ENCODE measurements at places on chromosomes 2 and 18.

GRCh38 chr2:57437077-57437476 lies 609.5 kb upstream of the VRK2 start:
- no peak for DNase-seq

DNA sequence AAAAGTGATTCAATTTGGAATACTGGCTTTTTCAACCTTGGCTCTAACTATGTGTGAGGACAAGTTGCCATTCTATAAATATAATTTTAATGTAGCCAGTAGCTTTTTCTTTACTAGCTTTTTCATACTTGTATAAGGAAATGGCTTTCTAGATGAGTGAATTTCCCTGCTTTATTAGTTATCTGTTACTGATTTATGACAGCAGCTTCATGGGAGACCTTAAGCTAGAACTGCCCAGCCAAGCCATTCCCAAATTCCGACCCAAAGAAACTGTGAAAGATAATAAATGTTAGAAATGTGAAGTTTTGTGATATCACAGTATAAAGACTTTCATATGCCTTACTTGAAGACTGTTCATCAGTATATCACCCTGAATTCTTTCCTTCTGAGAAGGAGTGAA lies 32.3 kb downstream of the BABAM2 start:
- no peak for DNase-seq

DNA sequence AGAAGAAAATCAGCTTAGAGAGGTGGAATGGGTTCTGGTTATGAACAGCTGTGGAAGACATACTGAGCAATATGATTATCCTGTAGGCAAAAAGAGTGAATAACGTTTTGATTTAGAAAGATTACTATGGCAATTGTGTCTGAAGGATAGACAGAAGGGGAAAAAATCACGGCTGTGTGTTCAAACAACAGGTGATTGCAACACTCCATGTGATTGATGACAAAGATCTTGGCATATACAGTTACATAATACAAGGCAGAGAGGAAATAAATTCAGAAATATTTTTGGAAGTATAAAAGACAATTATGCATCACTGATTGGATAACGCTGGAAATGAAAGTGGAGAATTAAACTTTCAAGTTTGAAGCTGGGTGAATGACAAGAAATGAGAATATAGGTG lies 58.5 kb upstream of the KCNJ3 start:
- no peak for DNase-seq

GRCh38 chr2:33336036-33336625 lies 140.3 kb upstream of the RASGRP3 start:
- DNase-seq, result no peak

DNA sequence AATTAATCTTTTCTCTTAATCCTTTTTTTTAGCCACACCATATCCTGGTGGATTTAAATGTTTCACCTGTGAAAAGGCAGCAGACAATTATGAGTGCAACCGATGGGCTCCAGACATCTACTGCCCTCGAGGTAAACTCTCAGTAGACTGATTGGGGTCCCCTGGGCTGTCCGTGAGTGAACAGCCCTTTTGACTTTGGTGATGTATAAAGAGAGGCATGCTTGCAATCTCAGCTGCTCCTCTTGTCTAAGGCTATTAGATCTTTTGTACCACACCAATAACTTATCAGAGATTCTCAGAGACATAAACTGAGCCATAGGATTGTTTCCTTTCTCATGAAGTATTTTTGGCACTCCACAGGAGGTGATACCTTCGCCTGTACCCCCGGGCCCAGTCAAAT lies 118.6 kb downstream of the LYPD6 start:
- no peak for DNase-seq

DNA sequence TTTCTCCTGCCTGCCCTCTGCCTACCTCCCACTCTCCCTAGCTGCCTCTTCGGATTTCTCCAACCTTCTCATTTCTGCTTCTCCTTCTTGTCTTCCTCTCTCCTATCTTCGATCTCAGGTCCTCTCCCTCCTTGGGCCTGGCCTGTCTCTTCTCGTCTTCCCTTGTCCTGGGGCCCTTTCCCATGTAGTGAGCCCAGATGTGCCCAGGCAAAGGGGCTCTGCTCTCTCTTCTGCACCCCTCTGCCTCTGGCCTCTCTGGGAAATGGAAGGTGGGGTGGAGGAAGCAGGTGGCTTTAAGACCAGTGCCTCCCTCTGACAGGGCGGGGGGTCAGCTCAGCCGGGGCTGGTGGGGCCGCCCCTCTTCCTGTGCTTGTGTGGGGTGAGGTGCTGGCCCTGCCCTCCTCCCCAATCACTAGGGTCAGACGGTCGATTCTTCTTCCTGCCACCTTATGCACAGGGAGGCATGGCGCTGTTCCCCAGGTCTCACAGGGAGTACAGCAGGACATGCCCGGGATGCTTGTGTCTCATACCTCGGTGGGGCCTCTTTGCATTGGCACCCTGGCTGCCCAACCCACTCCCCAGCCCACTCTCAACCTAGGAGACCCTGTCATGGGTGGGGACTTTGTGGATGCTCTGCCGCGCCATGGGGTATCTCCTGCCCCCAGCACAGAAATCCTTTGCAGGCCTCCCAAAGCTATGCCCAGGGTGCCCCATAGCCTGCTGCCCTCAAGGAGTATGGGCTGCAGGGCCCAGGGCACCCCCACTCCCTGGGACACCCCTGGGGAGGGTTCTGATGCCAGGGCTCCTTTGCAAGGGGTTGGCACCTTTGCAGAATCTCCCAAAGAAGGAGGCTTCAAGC lies 213.8 kb upstream of the HAAO start:
- no peak for DNase-seq

DNA sequence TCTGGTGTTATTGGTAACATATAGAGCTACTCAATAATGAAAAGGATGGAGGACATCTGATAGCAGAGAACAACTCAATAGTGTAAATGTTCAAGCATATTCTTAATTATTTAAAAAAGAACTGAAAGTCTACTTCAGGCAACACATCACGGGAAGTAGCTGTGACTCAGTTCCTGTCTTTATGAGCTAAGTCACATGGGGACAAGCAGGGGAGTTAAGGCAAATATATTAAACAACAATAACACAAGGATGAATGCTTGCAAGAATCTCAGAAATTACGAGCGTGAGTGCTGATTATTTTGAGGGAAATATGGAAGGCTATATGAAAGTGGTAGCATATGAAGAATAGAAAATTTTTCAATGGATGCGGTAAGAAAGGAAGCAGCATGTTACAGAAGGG lies 4.0 kb upstream of the HNMT start:
- DNase-seq, result no peak

DNA sequence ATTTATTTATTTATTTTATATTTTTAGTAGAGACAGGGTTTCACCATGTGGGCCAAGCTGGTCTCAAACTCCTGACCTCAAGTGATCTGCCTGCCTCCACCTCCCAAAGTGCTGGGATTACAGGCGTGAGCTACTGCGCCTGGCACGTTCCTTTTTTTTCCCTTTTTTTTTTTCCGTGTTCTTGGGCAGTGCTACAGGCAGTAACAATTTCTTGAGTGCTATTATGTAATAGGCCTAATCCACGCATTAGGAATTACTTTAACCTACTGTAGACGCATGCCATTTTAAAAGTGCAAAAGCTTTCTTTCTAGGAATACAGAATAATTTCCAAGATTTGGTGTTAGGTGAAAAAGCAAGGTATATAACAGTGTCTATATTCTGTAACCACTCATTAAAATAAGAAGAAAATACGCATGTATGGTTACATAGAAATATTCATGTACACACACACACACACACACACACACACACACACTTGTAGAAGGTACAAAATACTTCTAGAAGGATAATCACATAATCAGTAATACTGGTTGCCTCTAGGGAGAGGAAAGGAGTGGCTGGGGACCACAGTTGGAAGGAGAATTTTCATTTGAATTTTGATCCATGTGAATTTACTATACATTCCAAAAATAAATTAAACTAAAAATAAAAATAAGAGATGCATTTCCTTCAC lies 92.3 kb downstream of the METTL8 start:
- DNase-seq, result no peak

DNA sequence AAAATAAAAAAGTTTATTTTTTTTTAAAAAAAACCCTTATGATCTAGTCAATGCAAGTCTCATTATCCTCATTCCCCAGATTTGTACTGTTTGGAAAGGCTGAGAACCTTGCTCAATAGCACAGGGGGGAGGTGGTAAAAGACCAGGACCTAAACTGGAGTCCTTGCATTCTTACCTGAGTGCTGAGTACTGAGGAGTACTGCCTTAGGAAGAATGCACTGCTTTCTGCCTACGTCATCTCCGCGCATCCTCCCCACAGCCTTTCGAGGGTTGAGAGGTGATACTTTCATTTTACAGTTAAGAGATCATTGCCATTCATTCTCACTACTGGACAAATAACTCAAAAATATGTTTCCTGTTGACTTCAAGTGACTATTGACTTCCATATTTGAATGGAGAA lies 73.8 kb downstream of the MAP3K20 start:
- no peak for DNase-seq

GRCh38 chr2:219099329-219099728 lies 38.6 kb upstream of the IHH start:
- DNase-seq, result no peak

DNA sequence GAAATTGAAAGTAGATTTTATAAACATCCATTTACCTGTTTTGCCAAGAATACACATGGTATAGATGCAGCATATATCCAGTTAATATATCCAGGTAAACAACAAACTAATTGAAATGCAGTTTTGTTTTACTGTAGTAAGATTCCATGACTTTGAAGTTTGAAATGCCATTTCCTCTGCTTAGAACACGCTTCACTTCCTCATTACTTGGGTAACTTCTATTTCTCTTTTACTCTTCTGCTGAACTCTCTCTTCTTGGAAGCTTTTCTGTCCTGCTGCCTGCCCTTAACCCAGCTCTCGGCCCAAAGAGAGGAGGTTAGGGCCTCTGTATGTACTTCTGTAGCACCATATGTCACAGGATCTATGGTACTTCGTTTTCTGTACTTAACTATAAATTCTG lies 14.1 kb upstream of the IL1RL2 start:
- DNase-seq, result no peak

DNA sequence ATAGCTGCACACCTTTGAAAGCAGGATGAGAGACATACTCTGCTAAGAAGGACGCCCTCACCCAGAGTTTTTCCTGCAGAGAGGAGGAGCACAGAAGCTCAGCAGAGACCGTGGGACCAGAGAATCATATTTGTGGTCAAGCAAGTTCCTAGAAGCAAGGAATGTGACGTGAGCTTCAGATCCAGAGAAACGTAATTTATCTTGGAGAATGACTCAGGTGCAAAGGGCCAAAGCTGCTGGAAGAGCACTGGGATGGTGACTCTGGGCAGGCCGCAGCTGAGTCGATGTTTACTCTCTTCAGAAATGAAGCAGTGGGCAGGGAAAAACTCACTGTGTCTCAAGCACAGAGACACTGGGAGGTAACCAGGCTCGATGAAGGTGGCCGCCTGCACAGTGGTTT lies 50.1 kb upstream of the IGFBP2 start:
- DNase-seq, result peak; percentile 19

DNA sequence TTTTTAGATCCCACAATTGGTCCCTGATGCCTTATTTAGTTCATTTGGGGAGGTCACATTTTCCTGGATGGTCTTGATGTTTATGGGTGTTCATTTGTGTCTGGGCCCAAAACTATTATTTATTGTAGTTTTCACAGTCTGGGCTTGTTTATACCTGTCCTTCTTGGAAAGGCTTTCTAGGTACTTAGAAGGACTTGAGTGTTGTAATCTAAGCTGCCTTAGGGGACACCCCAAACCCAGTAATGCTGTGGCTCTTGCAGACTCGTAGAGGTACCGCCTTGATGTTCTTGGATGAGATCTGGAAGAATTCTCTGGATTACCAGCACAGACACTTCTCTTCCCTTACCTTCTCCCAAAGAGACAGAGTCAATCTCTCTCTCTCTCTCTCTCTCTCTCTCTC lies 25.0 kb upstream of the ITSN2 start:
- no peak for DNase-seq

DNA sequence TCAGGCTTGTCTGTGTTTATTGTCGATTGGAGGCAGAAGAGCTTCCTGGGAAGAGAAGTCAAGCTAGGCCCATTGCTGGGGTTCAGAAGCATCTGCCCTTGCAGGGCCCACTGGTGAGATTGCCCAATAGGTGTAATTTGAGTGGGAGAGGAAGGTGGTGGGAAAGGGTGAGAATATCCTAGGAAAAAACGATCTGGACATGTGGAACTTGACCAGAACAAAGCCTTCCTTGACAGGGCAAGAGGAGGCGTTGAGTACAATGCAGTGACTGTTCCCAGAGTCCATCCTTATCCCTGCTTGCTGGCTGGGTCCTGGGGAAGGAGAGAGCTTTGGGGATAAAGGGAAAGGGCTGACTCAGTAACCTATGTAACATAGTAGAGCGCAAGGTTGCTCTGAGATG lies 27.1 kb downstream of the NABP1 start:
- no peak for DNase-seq

DNA sequence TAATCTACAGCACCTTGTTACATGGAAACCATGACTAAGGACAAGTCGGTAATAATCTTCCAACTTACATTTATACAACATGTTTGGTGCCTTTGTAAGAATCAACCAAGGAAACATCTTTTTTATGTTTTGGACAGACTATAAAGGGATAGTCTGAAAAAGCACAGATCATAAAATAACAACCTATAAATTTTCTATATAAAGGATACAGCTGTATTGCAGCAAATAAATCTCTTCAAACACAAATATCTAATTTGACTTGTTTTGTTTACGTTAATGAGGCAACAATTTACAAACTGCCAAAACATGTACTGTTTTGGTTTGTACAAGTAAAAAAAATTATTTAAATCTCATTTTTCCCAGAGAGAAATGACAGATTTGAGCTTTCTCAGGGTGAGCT lies 92.5 kb downstream of the SRBD1 start:
- no peak for DNase-seq
